Left lung (tissue), 14 donors: ENCODE measurements at places on chromosomes 3 and 15. TPM values are rescaled to one million over a fixed set of nuclear protein-coding genes. Genes with fewer than 3 reads are reported as not detected.

The RLBP1 gene
- not detected for polyA plus RNA-seq

The GADL1 gene
- polyA plus RNA-seq = 0.96 TPM

The FRMD5 gene
- 1.5 TPM for polyA plus RNA-seq

The MFN1 gene
- 66.2 TPM for polyA plus RNA-seq

The TKT gene
- 256 TPM for polyA plus RNA-seq

The KCNMB2 gene
- 11.5 TPM for polyA plus RNA-seq

The CCDC9B gene
- polyA plus RNA-seq = 6.4 TPM

DNA sequence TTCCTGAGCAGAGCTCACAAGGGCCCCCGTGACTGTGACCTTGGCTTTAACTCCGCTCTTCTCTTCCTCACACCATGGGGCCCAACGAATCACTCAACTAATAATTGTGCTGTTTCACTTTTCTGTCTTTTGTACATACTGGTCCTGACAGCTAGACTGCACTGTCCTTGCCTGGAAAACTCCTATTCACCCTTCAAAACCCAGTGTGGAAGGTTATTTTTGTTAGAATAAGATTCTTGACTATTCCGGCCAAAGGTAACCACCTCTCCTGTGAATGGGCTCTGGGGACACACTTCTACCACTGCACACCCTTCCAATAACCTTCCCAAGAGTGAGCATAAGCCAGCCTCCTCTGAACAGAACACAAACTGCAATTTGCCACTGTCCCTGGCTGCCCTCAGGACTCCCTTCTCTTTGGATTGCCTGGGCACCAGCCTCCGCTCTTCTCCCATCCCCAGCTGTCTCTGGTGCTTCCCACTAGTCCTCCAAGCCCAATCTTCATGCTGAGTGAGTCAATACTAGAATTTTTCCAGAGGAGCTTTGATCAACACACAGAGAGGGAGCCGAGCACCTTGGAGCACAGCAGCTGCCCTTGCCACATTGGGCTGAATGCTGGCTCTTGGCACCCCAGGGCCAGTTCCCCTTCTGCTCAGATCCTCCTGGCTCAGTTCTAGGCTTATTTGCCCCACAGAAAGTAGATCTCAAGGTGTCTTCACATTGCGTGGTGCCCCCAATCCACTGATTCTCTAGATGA is 2.1 kb downstream of the SCN5A start:
- DNase-seq = no peak

- no peak for DNase-seq
These were observed 388.0 kb downstream of the ZBTB20 start for GRCh38 chr3:114758831-114759699.
